Bronchial epithelial cell (primary cell): ENCODE measurements at places on chromosomes 16 and 17.

GRCh38 chr17:42246515-42246914 lies 29.7 kb downstream of the STAT5B start:
- DNase-seq: no peak

GRCh38 chr17:72393553-72393952 lies 272.7 kb downstream of the SOX9 start:
- peak; percentile 87 for DNase-seq

GRCh38 chr17:52145476-52145875 lies 13.0 kb downstream of the CA10 start:
- DNase-seq: peak; percentile 92

DNA sequence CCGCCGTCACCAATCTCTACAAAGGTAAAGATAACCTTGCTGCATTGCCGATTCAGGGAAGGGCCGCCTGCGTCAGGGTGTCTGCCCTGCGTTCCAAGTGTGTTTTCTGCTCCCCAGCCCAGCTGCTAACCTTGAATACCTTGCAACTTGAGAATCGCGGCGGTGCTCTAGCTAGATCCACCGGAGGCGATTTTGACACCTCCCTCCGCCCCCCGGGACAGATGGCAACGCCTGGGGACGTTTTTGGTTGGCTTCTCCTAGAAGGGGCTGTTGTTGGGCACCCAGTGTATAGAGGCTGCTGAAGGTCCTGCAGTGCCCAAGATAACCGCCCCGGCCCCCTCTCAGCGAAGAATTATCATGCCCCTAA lies 1.5 kb downstream of the HAPSTR1 start:
- DNase-seq: no peak

DNA sequence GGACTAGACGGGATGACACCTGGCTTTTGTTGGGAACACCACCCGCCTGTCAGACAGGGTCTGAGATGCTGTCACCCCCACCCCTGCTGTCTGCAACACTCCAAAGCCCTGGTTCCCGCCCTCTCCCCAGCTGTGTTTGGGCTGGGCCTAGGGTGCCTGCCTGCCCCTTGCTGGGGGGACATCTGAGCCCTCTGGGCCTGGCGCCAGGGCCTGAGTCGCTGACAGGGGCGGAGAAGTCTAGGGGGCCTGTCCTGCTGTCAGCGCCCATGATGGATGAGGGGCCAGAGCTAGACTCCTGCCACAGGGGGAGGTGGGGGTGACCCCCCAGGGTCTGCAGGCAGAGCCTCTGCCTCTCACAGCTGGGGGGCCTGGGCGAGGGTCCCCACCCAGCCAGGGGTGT lies 7.6 kb upstream of the PKMYT1 start:
- DNase-seq: no peak

- no peak for DNase-seq
Observed at GRCh38 chr16:4358236-4358635, 7.1 kb upstream of the PAM16 start.

- DNase-seq: peak; percentile 46
Observed at GRCh38 chr17:5078106-5079028, at the start of gene ZFP3. Gene ZFP3, plus strand, starts transcription at chr17:5078467. Its CDS starts 13,038 bp downstream, at chr17:5091505.

GRCh38 chr17:81132770-81133723 lies 32.3 kb upstream of the PVALEF start:
- no peak for DNase-seq

GRCh38 chr17:35315283-35315682 lies 58.1 kb downstream of the SLFN11 start:
- DNase-seq: peak; percentile 87

DNA sequence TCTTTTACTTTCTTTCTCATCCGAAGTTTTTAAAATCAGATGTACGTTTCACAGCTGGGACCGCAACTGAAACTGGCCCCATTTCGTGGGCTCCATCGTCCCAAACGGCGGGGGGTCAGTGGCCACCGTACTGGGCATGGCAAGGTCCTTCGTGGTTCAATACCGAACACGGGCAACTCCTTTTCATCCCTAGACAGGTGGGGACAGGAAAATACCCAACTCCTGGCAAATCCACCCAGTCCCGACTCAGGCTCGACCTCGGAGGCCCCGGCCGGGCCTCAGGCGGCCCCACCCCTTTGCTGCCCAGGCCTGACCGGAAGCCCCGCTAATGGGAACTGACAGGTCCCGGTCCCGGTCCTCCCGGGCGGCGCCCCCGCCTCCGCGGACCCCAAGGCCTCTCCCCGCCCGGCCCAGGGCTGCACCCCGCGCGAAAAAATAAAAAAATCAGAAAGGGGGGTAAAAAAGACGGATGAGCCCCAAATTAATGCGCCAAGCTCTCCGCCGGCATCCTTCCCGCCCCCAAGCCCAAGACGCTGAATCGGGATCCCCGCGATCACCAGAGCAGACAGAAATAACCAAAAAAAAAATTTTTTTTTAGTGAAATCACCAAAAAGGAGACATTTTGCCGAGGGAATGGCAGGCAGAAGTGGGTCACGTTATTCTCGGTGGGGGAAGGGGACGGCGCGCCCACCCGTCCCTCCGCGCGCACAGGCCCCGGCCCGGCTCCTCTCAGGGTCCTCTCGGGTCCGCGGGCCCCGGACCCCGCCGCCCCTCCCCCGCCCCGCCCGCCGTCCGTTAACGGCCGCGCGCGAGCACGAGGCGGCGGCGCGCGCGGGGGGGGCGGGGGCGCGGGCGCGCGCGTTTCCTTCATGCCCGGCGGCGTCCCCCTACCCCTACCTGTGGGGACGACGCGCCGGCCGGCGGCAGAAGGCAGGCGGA lies 562 bp downstream of the ZC3H7A start:
- DNase-seq: no peak

DNA sequence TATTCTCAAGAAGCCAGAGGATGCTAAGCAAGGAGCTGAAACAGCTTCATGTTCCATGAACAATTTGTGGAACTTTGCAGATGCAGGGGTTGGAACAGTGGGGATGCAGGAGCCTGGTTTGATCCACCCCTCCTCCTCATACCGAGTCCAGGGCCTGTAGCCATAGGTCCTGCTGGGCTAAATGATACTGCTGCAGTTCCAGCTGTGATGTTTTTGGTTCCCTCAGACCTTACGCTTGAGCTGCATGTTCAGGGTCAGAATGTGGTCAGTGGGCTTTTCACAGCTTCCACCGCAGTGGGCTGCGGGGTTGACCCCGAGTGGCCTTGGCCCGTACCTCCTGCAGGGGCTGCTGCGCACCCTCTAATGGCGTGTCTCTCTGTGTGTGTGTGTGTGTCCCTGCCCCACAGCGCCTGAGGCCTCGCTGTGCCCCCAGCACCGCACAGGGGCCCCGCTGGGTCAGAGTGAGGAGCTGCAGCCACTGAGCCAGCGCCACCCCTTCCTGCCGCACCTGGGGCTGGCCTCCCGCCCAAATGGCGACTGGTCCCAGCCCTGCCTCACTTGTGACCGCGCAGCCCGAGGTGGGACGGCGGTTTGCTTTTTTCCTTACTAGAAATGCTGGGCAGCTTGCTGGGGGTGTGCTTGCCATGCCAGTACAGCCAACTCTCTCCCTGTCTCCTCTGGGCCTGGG lies 48.2 kb downstream of the EPN2 start:
- DNase-seq: no peak

DNA sequence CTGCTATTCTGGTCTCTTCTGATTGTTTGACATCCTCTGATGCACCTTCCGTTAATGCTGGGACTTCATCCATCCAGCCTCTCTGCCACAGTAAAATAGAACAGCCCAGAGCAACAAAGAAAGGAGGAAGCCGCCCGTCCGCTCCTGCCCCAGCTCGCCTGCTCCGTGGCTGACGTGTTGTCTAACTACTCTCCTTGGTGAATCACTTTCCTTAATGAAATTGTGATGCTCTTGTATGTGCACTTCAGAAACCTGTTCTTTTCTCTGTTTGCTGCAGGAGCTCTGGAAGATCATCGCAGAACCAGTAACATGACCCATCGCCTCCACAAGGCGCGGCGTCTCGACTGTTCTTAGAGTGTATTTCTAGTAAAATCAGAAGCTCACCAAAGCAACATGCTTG lies 24.3 kb downstream of the METTL22 start:
- peak; percentile 86 for DNase-seq

DNA sequence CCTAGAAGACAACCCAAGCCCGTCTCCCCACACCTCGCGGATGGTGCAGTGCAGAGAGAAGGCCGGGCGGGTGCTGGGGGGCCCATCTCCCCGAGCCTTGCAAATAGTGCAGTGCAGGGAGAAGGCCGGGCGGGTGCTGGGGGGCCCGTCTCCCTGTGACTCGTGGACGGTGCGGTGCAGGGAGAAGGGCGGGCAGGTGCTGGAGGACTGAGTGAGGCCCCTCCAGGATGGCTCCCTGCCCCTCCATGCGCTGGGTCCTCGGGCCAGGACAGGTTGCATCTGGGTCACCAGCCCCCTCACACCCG lies 40.0 kb upstream of the ACSF3 start:
- DNase-seq: no peak

GRCh38 chr17:74778960-74779359 lies 2.8 kb upstream of the NAT9 start:
- DNase-seq: no peak

DNA sequence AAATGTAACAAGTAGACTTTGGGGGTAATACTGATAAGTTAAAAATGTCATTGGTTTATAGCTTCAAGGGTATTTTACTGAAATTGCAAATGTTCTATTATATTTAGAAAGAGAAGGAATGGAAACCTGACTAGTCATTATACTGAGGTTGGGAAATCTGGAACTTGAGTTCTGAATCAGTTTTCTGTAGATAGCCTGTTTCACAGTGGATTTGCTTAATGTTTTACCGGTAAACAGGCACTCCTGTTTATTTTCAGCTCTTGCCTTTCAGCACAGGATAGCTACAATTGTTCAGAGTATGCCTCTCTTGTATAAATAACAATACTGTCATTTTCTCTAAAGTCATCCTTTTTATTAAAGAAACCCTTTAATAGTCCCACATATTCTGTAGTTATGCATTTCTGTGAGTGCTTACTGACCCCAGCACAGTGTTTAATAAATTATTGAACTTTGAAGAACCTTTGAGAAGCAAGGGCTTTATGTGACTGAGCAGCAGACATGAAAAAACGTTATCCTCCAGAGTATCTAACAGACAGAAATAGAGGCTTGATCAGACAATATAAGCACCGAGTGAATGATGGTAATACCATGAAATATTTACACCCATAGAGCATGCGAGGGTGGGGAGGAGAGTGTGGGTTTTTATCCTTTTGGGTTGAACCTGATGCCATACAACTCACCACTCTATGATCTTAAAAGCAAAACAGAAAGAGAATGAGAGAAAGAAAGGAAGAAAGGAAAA lies 58.2 kb downstream of the FTO start:
- no peak for DNase-seq

GRCh38 chr16:57984443-57985203 lies 13.7 kb upstream of the CNGB1 start:
- peak; percentile 83 for DNase-seq

- no peak for DNase-seq
Observed at GRCh38 chr17:34760931-34761495, 181.6 kb downstream of the TMEM132E start.

GRCh38 chr17:36591434-36592315 lies at the start of gene DHRS11:
Gene DHRS11, plus strand, starts transcription at chr17:36591879. Its CDS starts 131 bp downstream, at chr17:36592010.
- DNase-seq: peak; percentile 53
